NCI-H1694 treated with DMSO at 0.1 percent for 48 hours (cell line): ENCODE measurements at places on chromosomes 5 and 9.

GRCh38 chr5:128202320-128202719 is 118.8 kb downstream of the SLC12A2 start:
- DNase-seq, result no peak

DNA sequence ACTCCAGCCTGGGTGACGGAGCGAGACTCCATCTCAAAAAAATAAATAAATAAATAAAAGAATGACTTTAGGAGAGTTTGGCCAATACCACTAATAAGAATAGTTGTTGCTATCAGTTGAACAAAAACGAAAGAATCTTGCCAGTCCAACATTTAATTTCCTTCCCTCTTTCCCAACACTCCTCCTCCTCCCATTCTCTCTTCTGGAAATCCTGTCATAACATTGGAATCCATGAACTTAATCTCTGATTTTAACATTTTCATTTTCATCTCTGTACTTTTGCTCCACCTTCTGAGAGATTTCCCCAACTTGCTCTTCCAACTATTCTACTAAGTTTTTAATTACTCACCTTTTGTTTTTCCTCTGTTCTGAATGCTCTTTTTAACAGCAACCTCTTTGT is 42.8 kb upstream of the CDK20 start:
- no peak for DNase-seq

- no peak for DNase-seq
These were observed 680 bp downstream of the GPX8 start for GRCh38 chr5:55160493-55161209.

DNA sequence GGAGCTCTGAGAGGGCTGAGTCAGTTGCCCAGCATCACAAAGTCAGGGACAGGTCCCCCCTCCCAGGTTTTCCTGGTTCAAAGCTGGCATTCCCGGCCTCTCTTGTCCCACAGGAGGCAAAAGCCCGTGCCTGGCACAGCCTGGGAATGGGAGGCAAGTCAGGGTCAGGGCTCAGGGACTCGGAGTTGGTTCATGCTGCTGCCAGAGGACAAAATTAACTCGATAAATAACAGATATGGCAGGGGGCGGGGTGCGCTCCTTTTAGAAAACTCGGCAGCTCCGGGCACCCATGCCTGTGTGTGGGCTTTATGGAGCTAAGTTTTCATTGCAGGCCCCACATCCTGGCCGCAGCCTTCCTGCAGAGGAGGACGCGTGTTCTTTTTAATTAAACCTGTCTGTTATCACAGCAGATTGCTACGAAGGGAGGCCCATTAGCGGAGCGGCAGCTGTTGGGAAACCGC is 62.8 kb upstream of the LMX1B start:
- peak; percentile 16 for DNase-seq

GRCh38 chr5:82597437-82597836 is 319.3 kb upstream of the RPS23 start:
- DNase-seq, result peak; percentile 2

- DNase-seq, result no peak
These were observed 61.4 kb upstream of the GLRX start for GRCh38 chr5:95884017-95884325.
